ENCODE measurements at places on chromosomes 1 and 21.

- DNase-seq: no peak
- no peaks in the 10 kb centered on the region for H3K4me1 ChIP-seq
- H3K36me3 ChIP-seq: no peaks in the 10 kb centered on the region
- peaks cover 13% of the 10 kb centered on the region for H3K27me3 ChIP-seq
- H3K4me3 ChIP-seq: no peak overlapping the region
These were observed 50.7 kb downstream of the BCL9 start for GRCh38 chr1:147591993-147592392.

- DNase-seq: no peak
- peaks cover 3% of the 10 kb centered on the region for H3K27me3 ChIP-seq
- no peak overlapping the region for H3K4me3 ChIP-seq
- H3K27ac ChIP-seq: no peak overlapping the region
- H3K36me3 ChIP-seq: no peaks in the 10 kb centered on the region
- H3K4me1 ChIP-seq: peaks cover 11% of the 10 kb centered on the region
These were observed 26.2 kb upstream of the ID3 start for GRCh38 chr1:23585321-23586022.

DNA sequence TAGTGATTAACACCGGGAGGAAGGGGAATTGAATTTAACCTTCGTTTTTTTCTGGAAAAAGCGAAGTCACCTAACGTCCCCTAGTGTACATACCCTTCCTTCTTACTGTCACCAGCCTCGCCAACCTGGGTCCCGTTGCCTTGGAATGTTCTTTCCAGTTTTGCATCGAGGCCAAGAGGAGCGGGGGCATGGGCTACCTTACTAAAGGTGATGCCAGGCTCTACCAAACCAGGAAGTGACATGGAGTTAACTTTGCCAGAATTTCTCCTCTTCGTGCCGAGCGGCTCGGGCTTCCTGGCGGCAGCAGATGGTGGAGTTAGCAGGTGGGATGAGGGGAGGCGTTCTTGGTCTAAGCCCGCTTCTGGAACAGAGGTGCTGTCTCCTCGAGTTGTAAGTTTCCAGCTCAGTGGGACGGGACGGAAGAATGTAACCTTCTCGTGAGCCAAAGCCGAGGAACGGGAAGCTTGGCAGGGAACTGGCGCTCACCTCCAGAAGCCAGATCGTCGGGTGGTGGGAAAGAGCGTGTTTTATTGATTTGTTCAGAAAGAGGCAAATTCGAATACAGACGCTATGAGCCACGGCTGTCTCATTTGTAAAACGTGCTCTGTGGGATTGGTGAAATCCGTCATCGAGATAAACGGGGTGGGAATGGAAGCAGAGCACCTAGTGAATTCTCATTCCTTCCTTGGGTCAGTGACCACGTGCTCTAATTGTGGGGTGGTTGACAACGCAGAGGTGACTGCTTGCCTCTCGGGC lies 486 bp downstream of the NIPAL3 start:
- DNase-seq: no peak
- peak overlapping the region; percentile 97 for H3K4me3 ChIP-seq
- H3K4me1 ChIP-seq: peaks cover 51% of the 10 kb centered on the region
- H3K27ac ChIP-seq: peak overlapping the region; percentile 78
- peaks cover 13% of the 10 kb centered on the region for H3K36me3 ChIP-seq

DNA sequence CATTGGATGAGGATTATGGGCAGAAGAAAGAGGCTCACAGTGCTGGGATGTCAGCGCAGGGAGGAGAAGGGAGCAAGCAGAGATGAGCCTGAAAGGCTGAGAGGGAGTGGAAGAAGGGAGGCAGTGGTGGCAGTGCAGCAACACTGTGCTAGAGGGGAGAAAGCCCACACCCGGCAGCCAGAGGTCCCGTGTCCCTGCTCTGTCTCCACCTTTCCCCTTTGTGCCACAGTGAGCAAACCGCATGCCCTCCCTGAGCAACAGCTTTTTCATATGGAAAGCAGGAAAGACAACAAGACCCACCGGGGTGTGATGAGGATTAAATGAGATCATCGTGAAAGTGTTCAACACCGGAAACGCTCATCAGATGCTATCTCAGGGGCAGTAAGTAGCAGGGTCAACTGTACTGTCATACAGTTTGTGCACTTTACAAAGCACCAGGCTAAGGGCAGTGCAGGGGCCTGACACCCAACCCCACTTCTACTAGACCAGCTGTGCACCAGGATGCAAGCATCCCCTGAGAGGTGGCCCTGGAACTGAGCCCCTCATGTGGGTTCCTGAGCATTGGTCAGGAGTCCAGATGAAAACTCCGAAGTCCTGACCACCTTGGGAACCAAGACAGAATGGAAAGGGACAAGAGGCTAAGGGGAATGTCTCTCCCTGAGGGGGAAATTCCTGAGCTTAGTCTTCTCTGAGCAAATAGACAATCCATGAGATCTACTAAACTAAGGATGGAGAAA lies 9.1 kb downstream of the NHLH1 start:
- no peak for DNase-seq
- H3K27ac ChIP-seq: peak overlapping the region; percentile 51
- no peaks in the 10 kb centered on the region for H3K27me3 ChIP-seq

DNA sequence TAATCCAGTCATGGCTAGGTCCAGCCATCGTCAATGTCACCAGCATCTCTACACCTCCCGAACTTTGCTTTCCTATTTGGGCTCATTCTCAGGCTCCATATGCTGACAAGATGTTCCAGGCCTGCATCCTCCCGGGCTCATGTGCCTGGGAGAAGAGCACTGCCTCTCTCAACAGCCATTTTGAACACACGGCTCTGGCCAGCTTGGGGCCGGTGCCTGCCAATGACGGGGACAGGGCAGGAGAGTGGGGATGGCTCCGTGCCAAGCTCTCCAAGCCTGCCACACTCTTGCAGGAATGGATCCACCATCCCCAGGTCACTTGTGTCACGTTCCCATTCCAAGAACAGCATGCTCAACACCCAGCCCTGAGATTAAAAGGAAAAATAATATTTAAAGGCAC lies 61.4 kb upstream of the PAX7 start:
- H3K4me3 ChIP-seq: no peak overlapping the region
- H3K4me1 ChIP-seq: no peaks in the 10 kb centered on the region
- H3K36me3 ChIP-seq: no peaks in the 10 kb centered on the region
- H3K27ac ChIP-seq: no peak overlapping the region
- no peak for DNase-seq
- H3K27me3 ChIP-seq: peaks cover 8% of the 10 kb centered on the region

DNA sequence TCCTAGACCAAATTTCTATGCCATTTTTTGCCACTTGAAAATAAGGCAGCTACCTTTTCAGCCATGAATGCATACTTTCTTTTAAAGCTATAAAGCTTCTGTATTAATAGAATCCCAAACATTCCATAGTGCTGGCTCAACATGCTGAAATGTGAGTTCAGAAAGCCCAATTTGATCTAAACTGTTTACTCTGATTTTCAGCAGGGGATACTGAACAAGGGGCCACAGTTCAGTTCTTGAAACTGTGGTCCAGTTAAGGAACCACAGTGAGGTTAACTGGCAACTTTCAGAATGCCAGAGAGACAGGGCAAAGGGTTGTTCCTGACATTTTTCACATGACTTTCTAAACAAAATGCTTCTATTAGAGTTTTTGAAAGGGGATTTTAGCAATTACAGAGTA lies 85.7 kb upstream of the COL11A1 start:
- H3K27me3 ChIP-seq: no peaks in the 10 kb centered on the region
- no peaks in the 10 kb centered on the region for H3K4me1 ChIP-seq
- H3K4me3 ChIP-seq: no peak overlapping the region
- no peak for DNase-seq
- no peaks in the 10 kb centered on the region for H3K36me3 ChIP-seq
- H3K27ac ChIP-seq: no peak overlapping the region

DNA sequence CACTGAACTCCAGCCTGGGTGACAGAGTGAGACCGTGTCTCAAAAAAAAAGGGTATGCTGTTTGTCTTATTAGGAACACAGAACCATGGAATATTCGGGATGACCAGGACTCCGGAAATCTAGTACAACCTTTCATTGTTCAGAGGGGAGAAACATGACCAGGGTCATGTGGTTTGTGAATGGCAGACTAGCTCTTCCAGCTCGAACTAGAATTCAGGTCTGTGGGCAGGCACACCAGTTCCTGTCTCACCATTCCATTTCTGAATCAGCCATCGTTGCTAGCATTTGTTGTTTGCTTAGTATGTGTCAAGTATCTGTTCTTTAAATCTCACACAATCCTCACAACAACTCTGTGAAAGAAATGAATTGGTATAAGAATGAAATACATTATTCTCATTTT lies 50.9 kb downstream of the MDM4 start:
- peaks cover 29% of the 10 kb centered on the region for H3K36me3 ChIP-seq
- peak overlapping the region; percentile 45 for H3K27ac ChIP-seq
- no peak for DNase-seq
- H3K4me1 ChIP-seq: peaks cover 60% of the 10 kb centered on the region
- H3K27me3 ChIP-seq: no peaks in the 10 kb centered on the region

DNA sequence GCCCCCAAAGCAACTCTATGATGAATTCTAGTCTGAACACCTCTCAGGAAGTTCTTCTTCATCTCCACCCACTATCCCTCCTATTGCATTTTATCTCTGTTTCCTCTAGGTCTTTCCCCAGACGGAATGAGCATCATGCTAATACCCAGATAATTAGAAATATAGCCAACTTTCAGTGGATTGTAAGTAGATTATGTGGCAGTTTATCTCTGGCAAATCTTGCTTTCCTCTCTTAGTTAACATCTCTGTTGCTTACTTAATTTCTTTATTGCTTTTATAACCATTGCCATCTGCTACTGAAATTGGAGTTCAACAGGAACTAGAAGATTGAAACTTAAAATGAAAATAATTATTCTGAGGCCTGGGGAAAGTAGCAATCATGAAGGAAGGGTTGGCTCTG lies 378.6 kb downstream of the RPS6KC1 start:
- H3K27me3 ChIP-seq: peaks cover 7% of the 10 kb centered on the region
- no peak for DNase-seq
- no peak overlapping the region for H3K27ac ChIP-seq

- no peak overlapping the region for H3K27ac ChIP-seq
- no peak overlapping the region for H3K4me3 ChIP-seq
- no peaks in the 10 kb centered on the region for H3K4me1 ChIP-seq
- DNase-seq: no peak
- H3K36me3 ChIP-seq: no peaks in the 10 kb centered on the region
These were observed 299.2 kb downstream of the PBX1 start for GRCh38 chr1:164858096-164858632.

DNA sequence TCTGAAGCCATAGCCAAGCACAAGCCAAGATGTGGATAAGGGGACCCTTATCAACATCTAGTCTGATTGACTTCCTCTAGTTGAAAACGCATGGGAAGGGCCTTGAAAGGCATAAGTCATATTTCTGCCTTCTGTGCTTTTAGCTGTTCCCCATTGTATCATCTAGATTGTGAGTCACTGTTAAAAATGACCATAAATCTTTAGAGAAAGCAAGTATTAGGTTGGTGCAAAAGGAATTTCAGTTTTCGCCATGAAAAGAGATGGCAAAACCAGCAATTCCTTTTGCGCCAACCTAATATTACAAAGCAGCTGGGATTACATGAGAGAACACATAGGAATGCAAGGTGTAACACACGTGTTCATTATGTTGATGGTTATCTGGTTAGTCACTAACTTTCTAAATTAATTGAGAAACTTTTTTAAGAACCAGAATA lies 63.6 kb downstream of the CLIC6 start:
- H3K27me3 ChIP-seq: peaks cover 14% of the 10 kb centered on the region
- H3K36me3 ChIP-seq: no peaks in the 10 kb centered on the region
- H3K4me1 ChIP-seq: no peaks in the 10 kb centered on the region
- no peak overlapping the region for H3K4me3 ChIP-seq
- H3K27ac ChIP-seq: no peak overlapping the region

DNA sequence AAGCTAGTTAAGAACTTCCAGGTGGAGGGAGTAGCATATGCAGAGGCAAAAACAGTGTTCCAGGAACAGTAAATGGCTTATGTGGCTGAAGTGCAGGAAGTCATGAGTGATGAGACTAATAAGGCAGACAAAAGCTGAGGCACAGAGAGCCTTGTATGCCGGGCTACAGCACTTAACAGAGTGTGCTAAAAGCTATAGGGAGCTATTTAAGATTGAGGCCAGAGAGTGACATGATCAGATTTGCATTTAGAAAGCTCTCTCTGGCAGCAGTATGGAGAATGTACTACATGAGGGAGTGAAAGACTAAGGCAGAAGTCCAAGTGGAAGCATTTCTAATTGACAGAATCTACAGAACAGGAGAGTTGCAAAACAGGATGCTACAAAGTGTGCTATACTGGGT lies 38.6 kb downstream of the WASF2 start:
- no peaks in the 10 kb centered on the region for H3K27me3 ChIP-seq
- H3K4me1 ChIP-seq: peaks cover 46% of the 10 kb centered on the region
- no peak overlapping the region for H3K27ac ChIP-seq

DNA sequence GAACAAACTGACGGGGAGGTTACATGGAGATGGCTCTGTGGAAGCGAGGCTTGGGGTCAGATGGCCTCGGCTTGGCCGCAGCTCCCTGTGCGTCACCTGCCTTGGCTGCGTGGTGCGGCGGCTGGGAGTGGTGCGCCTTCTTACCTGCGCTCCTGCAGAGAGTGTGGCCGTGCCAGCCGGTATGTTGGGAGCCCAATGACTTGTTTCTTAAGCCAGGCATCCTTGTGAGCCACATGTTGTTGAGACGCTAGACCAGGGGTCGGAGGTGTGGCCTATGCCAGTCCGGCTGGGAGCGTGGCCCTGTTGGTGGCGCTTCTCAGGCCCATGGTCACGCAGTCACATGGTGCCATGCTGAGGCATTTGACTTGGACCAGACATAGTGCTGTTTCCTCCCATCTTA lies 10.5 kb downstream of the SLX9 start:
- no peaks in the 10 kb centered on the region for H3K4me1 ChIP-seq
- no peak overlapping the region for H3K4me3 ChIP-seq

GRCh38 chr1:117631359-117632160 lies 25.7 kb downstream of the TENT5C start:
- H3K4me1 ChIP-seq: peaks cover 34% of the 10 kb centered on the region
- H3K4me3 ChIP-seq: no peak overlapping the region
- no peak for DNase-seq
- no peak overlapping the region for H3K27ac ChIP-seq
- peaks cover 20% of the 10 kb centered on the region for H3K36me3 ChIP-seq
- H3K27me3 ChIP-seq: peaks cover 9% of the 10 kb centered on the region

GRCh38 chr1:93874025-93874651 lies 4.9 kb downstream of the DNTTIP2 start:
- no peaks in the 10 kb centered on the region for H3K27me3 ChIP-seq
- H3K4me1 ChIP-seq: peaks cover 43% of the 10 kb centered on the region
- DNase-seq: no peak
- peak overlapping the region; percentile 74 for H3K27ac ChIP-seq
- H3K4me3 ChIP-seq: no peak overlapping the region
- H3K36me3 ChIP-seq: peaks cover 53% of the 10 kb centered on the region

GRCh38 chr21:42423197-42423675 lies 19.5 kb downstream of the UBASH3A start:
- H3K4me1 ChIP-seq: peaks cover 85% of the 10 kb centered on the region
- H3K27ac ChIP-seq: peak overlapping the region; percentile 95
- peaks cover 82% of the 10 kb centered on the region for H3K36me3 ChIP-seq
- DNase-seq: peak; percentile 60
- no peaks in the 10 kb centered on the region for H3K27me3 ChIP-seq
